NCI-H1105 treated with DMSO at 0.1 percent for 48 hours (cell line): ENCODE measurements at places on chromosomes 3 and 15.
A peak's percentile ranks its signal among the peaks of the same experiment; 100 is the strongest.

- no peak for DNase-seq
Measured at GRCh38 chr15:91839867-91840266, 13.6 kb upstream of the SLCO3A1 start.

DNA sequence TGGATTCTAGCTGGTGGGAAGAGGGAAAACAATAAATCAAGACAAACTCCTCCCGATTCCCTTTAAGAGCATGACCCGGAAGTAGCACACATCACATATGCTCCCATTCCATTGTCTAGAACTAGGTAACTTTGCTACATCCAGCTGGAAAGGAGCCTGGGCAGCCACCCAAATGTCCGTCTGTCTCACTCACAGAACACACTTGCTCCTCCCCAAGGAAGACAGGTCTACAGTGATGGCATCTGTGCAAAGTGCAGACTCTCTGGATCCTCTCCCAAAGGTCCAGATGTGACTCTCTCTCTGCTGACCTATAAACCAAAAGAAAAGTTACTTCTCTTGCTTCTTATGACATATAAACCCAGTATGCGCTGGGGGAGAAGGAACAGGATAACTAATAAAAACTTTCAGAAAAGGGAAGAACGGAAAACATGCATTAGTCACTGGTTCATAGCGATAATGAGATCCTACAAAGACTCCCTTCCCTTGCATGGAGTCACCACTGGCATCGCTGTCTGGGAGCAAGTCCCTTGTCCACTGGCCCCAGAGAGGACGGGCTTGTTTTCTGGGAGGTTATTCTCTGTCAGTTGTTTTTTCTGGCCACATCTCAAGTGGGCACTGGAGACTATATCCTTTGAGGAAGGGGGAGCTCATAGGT, 29.8 kb upstream of the EPHB3 start:
- DNase-seq, result no peak

DNA sequence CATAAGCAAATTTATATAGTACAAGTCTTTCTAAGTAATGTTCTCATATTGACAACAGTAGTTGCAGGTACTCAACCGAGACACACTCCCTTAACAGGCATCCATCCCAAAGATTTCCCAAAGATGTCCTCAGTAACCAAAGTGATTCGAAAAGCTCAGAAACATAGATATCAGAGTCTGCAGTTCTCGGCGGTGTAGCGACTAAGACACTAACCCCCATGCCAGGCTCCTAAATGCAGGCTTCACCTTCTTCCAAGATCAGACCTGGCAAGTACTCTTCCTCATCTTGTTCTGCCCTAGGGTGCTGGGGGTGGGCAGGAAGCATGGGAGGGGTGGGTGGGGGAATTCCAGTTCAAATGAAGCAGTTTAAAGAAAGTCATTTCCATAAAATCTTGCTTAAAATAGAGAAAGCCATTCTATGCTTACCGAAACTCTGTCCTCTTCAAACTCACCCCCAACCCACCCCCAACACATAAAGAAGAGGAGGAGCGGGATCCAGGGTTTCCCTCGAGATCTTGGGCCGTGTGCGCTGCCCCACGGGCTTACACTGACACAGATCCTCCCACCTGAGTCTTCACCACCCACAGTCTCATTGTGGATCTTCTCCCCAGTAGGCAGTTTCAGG, 59.0 kb upstream of the BCL6 start:
- DNase-seq, result no peak

GRCh38 chr15:64694816-64695215, 80.6 kb downstream of the RBPMS2 start:
- no peak for DNase-seq

DNA sequence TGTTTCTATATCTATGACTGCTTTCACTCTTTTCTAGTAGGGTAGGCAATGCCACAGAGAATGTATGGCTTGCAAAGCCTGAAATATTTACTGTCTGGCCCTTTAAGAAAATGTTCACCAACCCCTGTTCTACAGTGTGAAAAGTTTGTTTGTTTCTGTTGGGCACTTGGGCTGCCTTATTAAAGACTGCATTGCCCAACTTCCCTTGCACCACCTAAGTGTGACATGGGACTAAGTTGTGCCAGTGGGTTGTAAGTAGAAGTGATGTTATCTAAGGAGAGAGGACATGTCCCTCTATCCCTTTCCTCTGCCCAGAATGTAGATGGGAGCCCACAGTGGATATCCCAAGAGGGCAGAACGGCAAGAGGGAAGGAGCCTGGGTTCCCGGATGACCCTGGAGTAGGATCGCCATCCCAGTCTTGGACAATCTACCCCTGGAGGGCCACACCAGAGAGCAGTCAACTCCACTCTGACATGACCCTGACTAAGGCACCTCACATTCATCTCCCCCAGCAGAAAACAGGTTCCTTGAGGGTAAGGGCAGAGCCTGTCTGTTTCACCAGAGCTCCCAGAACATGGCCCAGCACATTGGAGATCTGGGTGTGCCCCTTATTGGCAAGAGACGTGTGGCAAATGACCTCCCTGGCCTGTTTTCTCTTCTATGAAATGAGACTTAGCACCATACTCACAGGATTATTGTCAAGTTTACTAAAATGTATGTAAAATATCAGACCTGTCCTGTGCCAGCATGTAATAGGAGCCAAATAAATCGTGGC, 138.8 kb downstream of the SMAD6 start:
- DNase-seq, result no peak

DNA sequence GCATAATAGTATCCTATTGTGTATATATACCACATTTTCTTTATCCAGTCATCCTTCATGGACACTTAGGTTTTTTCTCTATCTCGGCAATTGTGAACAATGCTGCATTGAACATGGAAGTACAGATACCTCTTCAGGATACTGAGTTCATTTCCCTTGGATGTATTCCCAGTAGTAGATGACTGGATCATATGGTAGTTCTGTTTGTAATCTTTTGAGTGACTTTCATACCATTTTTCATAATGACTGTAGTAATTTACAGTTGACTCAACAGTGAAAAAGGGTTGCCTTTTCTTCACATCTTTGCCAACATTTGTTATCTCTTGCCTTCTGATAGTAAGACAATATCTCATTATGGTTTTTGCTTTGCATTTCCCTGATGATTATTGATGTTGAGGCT, 21.8 kb downstream of the MYH15 start:
- DNase-seq, result no peak

DNA sequence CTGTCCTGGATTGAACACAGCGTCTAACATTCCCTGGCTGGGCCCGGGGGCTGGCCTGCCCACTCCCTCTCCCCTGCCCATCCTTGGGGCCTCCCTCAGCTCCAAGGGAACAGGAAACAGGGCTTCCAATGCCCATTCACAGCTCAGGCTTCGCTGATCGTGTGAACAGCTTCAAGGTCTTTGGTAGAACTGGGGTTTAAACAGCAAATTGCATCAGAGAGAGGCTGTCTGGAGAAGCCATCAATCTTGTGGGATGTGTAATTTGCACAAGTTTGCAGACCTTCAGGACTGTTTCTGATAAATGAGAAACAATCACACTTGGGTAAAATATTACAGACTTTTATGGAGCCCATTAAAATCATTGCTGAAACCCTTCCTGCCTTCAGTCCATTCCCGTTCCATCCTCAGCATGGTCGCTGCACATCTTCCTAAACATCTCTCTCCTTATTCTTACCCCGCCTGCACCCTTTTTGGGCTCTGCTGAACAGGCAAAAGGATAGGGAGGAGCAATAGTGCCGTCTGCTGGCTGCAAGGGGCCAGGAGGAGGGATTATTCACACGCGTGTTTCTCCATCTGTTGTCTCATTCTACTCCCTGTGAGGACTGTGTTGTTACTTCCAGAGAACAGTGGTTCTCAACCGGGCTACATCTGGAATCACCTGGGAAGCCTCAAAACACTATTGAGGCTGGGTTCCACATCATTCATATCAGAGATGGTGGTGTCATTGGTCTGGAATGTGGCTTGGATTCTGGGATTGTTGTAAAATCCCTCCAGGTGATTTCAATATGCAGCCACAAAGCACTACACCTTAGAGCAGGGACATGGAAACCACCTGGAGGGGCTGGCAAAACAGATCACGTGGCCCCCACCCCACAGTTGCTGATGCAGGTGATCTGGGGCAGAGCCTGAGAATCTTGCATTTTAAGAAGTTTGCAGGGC, 116.3 kb downstream of the CLSTN2 start:
- peak; percentile 20 for DNase-seq

DNA sequence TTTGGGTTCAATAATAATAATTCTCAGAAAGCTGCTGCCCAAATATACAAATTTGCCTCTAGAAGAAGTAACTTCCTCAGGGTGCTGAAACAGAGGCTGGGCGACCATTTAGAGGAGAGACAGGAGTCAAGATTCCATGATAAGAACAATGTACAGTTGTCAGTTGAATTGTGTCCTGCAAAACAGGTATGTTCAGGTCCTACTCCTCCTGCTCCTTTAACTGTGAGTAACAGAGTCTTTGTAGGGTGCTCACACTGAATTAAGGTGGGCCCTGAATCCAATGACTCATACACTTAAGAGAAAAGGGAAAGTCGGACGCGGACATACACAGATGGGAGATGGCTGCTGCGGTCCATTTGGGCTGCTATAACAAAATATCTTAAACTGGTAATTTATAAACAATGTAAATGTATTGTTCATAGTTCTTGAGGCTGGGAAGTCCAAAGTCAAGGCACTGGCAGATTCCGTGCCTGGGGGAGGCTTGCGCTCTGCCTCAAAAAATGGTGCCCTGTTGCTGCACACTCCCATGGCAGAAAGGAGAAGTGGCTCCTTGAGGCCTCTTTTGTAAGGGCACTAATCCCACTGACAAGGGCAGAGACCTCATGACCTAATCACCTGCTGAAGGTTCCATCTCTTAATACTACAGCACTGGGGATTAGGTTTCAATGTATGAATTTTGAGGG, 55.1 kb downstream of the MB21D2 start:
- DNase-seq, result no peak

DNA sequence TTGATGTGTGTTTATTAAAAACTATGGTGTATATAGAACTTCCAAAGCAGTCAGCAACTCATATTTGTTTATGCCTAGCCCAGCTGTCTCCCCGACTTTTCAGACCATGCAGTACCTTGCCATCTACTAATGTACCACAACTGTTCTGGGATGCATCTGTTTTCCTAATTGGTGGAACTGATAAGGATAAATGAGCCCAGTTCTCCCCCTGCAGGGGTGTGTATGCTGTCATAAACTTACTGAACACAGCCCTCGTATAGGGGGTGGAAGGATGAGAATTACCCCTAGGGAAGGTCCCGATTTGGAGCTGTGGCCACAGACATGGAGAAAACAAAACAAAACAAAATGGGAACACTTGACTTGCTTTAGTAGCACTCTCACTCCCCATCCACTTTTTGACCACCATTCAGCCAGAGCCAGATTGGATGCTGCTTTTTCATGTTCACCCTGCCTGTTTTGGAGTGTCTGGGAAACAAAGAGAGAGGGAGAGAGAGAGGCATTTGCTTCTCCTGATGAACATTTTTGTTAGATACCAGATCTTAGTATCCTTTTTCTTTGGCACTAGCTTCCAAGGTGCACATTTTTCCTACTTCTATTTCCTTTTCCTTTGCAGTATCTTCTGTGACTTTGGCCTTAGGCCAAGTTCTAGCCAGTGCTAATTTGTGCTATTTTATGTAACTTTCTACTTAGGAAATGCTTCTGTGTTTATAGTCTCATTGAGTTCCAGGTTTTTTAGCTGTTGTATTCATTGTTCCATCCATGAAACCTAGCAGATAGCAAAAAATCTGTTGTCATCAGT, 29.1 kb downstream of the CADM2 start:
- DNase-seq, result no peak

GRCh38 chr3:124691599-124691998, 38.7 kb upstream of the UMPS start:
- DNase-seq, result no peak

DNA sequence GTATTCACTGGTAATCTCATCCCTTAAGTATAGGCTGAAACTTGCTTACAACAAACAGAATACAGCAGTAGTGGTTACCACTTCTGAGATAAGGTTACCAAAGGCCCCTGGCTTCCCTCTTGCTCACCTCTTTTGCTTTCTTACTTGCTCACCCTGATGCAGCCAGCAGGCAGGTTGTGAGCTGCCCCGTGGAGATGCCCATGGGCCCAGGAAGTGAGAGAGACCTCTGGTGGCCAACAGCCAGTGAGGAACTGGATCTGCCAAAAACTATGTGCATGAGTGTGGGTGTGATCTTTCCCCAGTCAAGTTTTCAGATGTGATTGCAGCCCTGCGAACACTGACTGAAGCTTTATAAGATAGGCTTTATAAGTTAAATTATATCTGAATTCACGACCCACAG, 48.7 kb downstream of the NMNAT3 start:
- peak; percentile 12 for DNase-seq

GRCh38 chr3:180633722-180634121, 31.8 kb downstream of the TTC14 start:
- no peak for DNase-seq

DNA sequence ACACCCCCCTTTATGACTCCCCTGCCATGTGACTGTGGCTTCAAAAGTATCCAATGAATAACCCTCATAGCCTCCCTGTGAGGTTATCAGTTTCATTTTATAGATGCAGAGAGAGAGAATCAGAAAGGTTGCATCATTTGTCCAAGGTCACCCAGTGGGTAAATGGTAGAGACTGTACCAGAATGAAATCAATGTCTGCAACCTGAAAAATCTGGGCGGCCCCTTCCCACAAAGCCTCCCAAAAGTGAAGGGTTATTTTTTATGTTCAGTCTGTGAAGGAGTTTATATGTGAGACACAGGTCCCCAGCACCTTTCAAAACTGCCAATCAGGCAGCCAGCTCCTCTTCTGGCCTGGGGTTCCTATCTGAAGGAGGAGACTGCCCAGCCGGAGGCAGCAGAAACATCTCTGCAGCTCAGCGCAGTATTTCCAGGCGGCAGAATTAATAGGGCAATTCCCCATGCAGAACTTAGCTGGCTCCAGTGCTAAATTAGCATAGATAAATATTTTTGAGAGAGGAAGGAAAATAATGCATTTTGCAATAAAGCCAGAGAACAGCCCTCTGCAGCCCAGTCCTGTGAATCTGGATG, 130.8 kb upstream of the PRR20G start:
- no peak for DNase-seq

GRCh38 chr3:105352976-105353375, 13.7 kb upstream of the ALCAM start:
- no peak for DNase-seq

- no peak for DNase-seq
Measured at GRCh38 chr3:134505485-134505884, 19.6 kb downstream of the CEP63 start.

- no peak for DNase-seq
Measured at GRCh38 chr3:63470745-63471144, 181.7 kb upstream of the SNTN start.

- no peak for DNase-seq
Measured at GRCh38 chr15:67865766-67866165, 25.9 kb upstream of the RNU6-1 start.

DNA sequence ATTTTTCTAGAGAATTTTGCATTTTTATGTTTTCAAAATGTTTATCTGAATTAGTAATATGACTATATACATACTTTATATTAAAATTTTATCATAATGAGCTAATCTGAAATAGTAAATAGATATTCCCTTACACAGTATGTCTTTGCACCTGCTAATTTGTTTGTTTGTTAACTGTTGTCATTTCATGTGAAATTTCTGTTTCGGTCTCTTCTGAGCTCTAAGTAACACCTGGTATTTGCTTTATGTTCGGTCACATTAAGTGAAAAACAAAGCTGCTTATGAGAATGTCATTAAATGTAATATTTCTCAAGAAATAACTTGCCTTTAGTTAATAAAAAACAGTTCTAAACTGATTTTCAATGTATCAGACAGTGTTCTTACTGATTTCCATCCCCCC, 61.1 kb downstream of the FNDC3B start:
- no peak for DNase-seq

GRCh38 chr3:156431334-156432124, 123.4 kb downstream of the SSR3 start:
- no peak for DNase-seq
